ENCODE measurements at places on chromosomes 3 and 15. TPM values are rescaled to one million over a fixed set of nuclear protein-coding genes. Genes with fewer than 3 reads are reported as not detected.

Gene PARP16
- 1.8 TPM for total RNA-seq

Gene GPR171
- not detected for total RNA-seq

Gene KNG1
- total RNA-seq = not detected

Gene CLSTN2
- 0.13 TPM for total RNA-seq

Gene LMCD1
- 28.8 TPM for total RNA-seq

Gene ZNF860
- 1.3 TPM for total RNA-seq

Gene RETNLB
- not detected for total RNA-seq

Gene CA12
- 0.38 TPM for total RNA-seq

Gene TRIM42
- not detected for total RNA-seq

Gene FGF12
- 1.0 TPM for total RNA-seq

Gene DLEC1
- total RNA-seq = under 0.01 TPM

Gene PPP2R3A
- total RNA-seq = 4.5 TPM

Gene GTPBP8
- 26.4 TPM for total RNA-seq

Gene HES1
- 71.8 TPM for total RNA-seq

Gene FETUB
- total RNA-seq = not detected

Gene SLC27A2
- total RNA-seq = 3.7 TPM

Gene PRR20G
- not detected for total RNA-seq

Gene SHC4
- total RNA-seq = 0.51 TPM

Gene CCR5
- total RNA-seq = not detected

Gene BFSP2
- not detected for total RNA-seq

Gene TMOD2
- total RNA-seq = 19.1 TPM

Gene GALNT15
- 29.1 TPM for total RNA-seq

Gene BTLA
- not detected for total RNA-seq

Gene SEMA6D
- total RNA-seq = 1.5 TPM

Gene MYH15
- 0.13 TPM for total RNA-seq

Gene SLCO2A1
- 1.2 TPM for total RNA-seq

Gene KBTBD12
- total RNA-seq = not detected

Gene PAK2
- total RNA-seq = 118 TPM

Gene CTXN2
- not detected for total RNA-seq

Gene GOLGA6L4
- 1.8 TPM for total RNA-seq

Gene CPNE9
- not detected for total RNA-seq

Gene ZNF502
- 1.9 TPM for total RNA-seq

Gene RAB7A
- 47.4 TPM for total RNA-seq

Gene TLR9
- not detected for total RNA-seq

Gene PDZRN3
- total RNA-seq = 0.13 TPM

Gene ECE2
- not detected for total RNA-seq

Gene LARP6
- total RNA-seq = 9.1 TPM

Gene PRR23E
- total RNA-seq = not detected

Gene MAPKAPK3
- total RNA-seq = 5.9 TPM
